ENCODE measurements at places on chromosomes 2 and 18.

DNA sequence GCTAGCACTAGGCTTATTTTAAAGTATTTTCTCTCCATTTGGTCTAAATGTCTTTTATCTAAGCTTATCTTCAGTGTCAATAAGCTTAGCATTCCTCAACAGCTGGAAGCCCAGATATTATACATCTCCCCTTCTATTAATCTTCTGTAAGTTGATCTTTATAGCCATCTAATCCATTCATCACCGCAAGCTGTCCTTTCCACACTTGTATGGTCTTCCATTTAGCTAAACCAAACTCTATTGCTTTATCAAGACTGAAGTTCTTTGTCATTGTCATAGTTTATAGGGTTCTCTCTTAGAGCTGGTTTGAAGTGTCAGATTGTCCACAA, 101.3 kb upstream of the GPR45 start:
- no peak for DNase-seq

- no peak for DNase-seq
Measured at GRCh38 chr2:52238782-52239181, 1206.8 kb upstream of the NRXN1 start.

- peak; percentile 43 for DNase-seq
Measured at GRCh38 chr2:241813644-241814392, 4.8 kb downstream of the NEU4 start.

DNA sequence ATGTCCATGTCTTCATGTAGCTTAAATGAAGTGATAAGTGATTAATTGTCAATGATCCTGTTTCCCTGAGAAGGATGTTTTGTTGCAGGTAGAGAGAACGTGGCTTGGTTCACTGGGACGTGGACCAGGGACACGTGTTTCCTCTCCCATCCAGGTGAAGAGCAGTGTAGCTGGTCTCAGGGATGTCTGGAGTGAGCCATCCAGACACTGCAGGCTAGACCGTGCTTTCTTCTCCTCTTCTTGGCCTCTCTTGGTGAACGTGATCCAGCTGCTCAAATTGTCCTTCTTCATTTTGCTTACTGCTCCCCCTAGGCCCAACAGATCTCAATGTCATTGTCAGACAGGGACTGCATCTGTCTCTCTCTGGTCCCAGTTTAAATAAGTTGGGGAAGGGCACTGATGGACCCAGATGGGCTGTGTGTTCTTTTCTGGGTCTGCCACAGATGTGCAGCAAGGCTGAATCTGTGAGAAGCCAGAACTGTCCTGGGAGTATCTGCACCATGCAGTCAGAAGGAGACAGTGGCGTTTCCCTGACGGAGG, 263.8 kb downstream of the CYRIA start:
- no peak for DNase-seq

- DNase-seq: no peak
Measured at GRCh38 chr18:2907550-2908135, 60.8 kb downstream of the EMILIN2 start.

DNA sequence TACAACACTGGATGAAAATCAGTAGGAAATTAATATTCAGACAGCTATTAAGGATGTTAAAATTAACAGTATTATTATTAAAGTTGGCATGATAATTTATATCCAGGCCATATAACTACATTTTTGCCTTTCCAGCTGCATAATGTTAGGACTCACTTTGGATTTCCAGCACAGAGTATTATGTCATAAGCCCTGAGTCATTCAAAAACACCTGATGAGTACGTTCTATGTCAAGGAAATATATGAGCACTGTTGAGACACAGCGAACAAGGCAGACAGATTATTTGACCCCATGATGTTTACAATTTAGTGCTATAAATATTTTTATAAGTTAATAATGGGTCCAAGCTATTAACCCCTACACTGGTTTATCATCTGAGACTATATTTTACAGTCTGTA, 59.8 kb upstream of the RIT2 start:
- DNase-seq: no peak

GRCh38 chr2:67006373-67006960, 390.7 kb upstream of the ETAA1 start:
- DNase-seq: no peak

All from DND-41 (cell line).